Activated T-helper 2 cell treated with anti-CD3 and anti-CD28 coated beads, Interferon-gamma antibody, Interleukin-2, Interleukin-4, amounts not matched to agents 10 μg/mL and 5 μg/mL and 100 μg/mL, durations not matched to agents 14 hours and 24 hours and 36 hours (primary cell): ENCODE measurements at places on chromosomes 7 and 10. TPM values are rescaled to one million over a fixed set of nuclear protein-coding genes. Genes with fewer than 3 reads are reported as not detected.

DNA sequence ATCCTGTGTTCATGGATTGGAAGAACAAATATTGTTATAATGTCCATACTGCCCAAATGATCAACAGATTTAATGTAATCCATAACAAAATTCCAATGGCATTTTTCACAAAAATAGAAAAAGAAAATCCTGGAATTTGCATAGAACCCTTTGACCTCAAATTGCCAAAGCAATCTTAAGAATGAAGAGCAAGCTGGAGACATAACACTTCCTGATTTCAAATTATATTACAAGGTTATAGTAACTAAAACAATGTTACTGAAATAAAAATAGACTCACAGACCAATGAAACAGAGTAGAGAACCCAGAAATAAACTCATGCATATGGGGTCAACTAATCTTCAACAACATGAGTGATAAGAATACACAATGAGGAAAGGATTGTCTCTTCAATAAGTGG is 302.5 kb downstream of the PHTF2 start:
- no peak for DNase-seq
- no peaks in the 10 kb centered on the region for H3K27me3 ChIP-seq
- H3K27ac ChIP-seq = no peak overlapping the region

- no peaks in the 10 kb centered on the region for H3K36me3 ChIP-seq
- no peak overlapping the region for H3K27ac ChIP-seq
- H3K27me3 ChIP-seq = peaks cover 24% of the 10 kb centered on the region
- peak; percentile 20 for DNase-seq
Measured at GRCh38 chr7:100407285-100408180, 21.0 kb downstream of the ZCWPW1 start.

GRCh38 chr10:92880233-92880861 is 32.0 kb downstream of the EXOC6 start:
- peaks cover 1% of the 10 kb centered on the region for H3K27me3 ChIP-seq
- H3K4me3 ChIP-seq = no peak overlapping the region
- H3K27ac ChIP-seq = no peak overlapping the region
- H3K4me1 ChIP-seq = peaks cover 8% of the 10 kb centered on the region
- no peaks in the 10 kb centered on the region for H3K36me3 ChIP-seq

- H3K4me3 ChIP-seq = no peak overlapping the region
- H3K27me3 ChIP-seq = peaks cover 2% of the 10 kb centered on the region
Measured at GRCh38 chr7:17770710-17771375, 169.5 kb downstream of the SNX13 start.

KLHDC10 gene
- total RNA-seq = 13.9 and 16.0 TPM in 2 replicates

AVL9 gene
- total RNA-seq = 40.8 and 43.9 TPM in 2 replicates
